ENCODE measurements at places on chromosomes 12 and 14.

DNA sequence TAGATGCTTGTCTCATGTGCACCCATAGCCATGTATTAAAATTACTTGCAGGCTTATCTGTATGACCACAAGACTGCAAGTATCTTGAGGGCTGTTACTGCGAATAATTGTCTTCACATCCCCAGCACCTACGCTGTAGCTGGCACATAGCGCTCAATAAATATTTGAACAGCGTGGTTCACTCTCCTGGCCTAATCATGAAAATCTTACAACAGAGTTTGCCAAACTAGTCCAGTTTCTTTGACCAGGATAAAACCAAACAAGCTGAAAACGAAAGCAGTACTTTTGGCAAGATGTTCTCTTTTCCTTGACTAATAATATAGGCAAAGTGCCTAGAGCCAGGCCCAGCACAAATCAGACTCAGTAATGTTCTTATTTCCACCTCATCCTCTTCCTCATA is 106.7 kb downstream of the RPS29 start:
- no peak for DNase-seq

GRCh38 chr12:115129727-115130126 is 445.8 kb upstream of the TBX3 start:
- no peak for DNase-seq

- no peak for DNase-seq
Measured at GRCh38 chr14:102218688-102219087, 79.0 kb downstream of the WDR20 start.

- no peak for DNase-seq
Measured at GRCh38 chr14:81113176-81113575, 107.6 kb downstream of the GTF2A1 start.

- DNase-seq, result no peak
Measured at GRCh38 chr14:76936483-76936882, 92.0 kb downstream of the IRF2BPL start.

- DNase-seq, result no peak
Measured at GRCh38 chr14:25103271-25103670, 53.3 kb upstream of the STXBP6 start.

DNA sequence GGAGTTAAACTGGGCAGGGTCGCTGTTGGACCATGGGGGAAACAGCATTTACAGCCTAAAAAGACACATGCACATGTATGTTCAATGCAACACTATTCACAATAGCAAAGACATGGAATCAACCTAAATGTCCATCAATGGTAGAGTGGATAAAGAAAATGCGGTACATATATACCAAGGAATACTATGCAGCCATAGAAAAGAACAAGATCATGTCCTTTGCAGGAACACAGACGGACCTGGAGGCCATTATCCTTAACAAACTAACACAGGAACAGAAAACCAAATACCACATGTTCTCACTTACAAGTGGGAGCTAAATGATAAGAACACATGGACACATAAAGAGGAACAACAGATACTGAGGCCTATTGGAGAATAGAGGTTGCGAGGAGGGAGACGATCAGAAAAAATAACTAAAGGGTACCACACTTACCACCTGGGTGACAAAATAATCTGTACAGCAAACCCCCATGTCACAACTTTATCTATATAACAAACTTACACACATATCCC is 25.0 kb upstream of the SRP54 start:
- DNase-seq, result no peak

DNA sequence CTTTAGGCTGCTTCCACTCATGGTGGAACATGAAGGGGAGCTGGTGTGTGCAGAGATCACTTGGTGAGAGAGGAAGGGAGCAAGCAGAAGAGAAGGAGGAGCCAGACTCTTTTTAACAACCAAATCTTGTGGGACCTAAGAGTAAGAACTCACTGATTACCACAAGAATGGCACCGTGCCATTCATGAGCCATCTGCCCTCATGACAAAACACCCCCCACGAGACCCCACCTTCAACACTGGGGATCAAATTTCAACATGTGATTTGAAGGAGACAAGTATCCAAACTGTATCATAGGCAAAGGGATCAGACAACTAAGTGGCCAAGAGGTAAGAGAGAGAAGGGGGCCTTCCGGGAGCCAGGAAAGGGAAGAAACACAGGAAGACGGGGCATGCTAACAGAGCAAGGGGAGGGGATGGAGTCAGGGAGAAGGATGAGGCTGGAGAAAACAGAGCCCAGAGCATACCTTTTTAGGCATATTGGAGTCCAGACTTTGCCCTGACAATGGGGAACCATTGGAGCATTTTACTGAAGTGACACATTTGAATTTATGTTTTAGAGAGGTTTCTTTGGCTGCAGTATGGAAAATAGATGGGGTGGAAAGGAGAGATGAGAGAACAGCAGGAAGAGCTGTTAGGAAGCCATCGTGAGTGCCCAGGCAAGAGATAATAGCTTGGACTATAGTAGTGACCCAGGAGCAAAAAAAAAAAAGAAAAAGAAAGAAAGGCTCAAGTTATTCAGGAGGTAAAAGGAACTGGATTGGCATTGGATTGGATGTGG is 204.4 kb upstream of the NUDT4 start:
- no peak for DNase-seq

DNA sequence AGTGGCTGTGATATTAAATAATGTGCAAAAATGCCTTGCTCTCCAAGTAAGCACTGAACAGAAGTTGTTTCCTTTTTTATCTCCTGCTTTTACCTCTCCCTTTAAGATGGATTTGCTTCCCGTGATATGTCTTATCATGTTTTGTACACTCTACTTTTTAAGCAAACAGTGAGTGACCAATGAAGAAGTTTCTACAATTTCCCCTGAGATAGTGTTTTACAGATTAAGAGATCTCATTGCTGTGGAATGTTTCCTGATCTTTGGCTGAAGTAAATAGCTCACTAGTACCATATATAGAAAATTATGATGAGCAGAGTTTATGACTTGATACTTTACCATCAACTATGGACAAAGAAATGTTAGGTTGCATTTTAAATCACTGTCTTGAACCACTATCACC is 184.8 kb upstream of the PDE3A start:
- peak; percentile 26 for DNase-seq

DNA sequence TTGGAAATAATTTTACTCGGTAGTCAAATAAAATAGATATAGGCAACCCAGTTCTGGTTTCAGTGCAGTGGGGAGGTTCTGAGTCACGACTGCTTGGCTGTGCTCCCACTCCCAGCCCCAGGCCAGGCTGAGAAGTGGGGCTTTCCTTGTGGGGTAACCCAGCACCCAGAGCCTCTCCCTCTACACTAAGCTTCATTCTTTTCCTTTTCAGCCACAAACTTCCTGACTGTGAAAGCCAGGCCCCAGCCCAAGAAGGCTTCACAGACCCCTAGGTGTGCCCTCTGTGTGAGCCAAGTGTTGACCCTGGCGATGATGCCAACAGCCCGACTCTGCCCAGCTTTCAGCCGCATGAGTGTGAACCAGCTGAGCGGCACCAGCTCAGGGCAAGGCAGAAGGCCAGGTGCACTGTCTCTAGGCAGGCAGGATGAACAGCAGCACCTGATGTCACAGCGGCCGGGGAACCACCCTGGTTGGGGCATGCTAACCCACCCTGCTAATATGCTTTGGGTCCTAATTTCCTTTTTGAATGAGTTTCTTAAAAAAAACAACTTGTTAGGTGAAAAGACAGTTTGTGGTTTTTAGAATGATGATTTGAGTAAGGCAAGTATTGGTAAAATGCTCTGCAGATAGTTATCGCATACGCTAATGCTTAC is 42.2 kb upstream of the ATP23 start:
- peak; percentile 19 for DNase-seq

DNA sequence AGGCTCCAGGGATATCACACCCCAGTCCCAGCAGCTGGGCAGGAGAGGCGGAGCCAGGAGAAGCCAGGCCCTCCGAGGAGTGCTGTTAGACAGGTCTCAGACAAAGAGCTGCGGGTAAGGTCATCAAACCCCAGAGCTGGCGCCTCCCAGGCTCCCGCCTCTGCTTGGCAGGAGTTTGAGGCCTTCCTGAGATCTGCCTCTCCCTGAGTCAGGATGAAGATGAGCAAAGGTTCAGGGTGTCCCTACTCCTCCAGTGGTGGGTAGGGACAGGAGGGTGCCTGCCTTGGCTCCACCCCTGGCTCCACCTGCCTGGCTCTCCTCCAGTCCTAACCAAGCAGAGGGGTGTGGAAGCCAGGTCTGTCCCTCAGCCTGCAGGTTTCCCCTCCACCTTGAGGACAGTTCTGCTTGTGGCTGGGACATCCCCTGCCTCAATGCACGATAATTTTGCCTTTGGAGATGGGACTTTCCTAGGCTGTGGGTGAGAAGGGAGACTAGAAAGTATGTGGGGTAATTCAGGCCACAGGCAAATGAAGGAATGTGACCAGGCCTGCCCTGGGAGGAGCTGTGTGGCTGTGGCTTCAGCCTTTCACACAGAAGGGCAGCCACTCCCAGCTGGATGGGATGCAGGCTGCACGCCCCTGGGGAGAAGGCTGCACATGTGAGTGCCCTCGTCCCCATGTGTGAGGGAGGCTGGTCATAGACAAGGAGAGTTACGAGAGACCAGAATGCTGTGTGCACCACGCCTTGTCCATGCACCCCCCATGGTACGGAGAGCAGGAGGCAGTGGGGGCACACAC is 2.2 kb downstream of the PLEKHG6 start:
- DNase-seq, result no peak

DNA sequence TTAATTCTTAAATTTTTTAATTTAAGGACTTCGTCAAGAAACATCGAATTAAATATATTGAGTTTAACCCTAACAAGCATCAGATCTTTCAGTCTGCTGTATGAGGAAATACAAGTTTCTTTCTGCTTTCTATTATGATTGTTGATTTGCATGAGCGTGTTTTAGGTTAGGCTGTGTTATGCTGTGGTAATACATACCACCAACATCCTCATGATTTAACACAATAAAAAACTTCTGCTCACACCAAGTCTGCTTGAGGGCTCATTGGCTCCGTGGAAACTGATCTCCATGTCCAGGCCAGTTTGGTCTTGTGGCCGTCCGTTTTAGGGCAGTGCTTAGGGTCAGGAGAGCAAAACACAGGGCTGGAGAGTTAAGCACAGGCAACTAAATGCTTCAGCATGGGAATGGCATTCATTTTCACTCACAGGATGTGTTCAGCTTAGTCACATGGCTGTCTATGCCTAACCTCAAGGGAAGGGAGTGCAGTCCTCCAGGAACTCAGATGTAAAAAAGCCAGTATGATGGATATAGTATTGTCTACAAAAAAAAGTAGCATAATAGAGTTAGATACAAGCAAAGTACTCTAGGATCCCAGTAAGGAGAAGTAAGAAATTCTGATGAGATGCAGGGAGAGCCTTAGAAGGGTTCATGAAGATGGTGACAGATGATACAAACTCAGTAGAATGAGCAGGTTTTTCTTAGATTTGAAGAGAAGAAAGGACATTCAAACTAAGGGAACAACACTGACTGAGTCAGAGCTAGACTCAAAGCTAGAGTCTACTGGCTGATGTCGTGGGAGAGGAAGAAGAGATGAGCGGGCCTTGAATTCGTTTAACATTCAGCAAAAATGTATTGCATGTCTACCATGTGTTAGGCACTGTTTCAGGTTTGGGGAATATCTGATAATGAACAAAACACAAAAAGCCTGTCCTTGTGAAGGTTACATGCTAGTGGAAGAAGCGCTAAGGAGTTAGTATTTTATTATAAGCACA is 16.3 kb downstream of the MARK3 start:
- peak; percentile 69 for DNase-seq

DNA sequence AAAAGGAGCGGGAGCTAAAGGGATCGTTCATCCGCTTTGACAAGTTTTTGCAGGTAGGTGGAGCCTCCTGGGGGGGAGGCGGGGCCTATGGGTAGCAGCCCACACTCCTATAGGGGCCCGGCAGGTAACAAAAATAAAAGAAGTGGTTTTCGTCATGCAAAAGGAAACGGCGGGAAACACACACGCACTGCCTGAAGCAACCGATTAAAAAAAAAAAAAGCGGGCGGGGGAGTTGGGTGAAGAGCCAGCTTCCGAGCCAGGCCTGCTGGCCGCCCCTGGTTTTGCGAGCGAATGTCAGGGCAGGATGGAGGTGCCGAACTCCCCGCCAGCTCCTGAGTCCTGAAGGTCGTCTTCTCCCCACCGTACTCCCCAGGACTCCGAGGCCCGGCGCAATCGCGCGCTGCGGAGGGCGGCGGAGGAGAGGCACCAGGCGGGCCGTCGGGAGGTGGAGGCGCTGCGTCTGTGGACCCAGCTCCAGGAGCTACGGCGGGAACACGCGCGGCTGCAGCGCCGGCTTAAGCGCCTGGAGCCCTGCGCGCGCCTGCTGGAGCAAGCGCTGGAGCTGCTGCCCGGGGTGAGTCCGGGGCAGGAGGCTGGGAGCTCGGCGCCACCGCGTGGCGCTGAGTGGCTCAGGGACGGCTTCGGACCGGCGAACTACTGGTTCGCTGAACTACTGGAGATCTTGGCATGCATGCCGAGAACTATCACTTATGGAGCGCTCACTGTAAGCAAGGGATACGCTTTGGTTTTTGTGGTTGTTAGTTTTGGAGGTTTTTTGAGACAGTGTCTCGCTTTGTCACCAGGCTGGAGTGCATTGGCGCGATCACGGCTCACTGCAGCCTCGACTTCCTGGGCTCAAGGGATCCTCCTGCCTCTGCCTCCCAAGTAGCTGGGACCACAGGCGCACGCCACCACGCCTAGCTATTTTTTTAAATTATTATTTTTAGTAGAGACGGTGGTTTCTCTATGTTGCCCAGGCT is 3.6 kb downstream of the CFAP73 start:
- DNase-seq, result peak; percentile 38

GRCh38 chr14:80867091-80867490 is 74.4 kb downstream of the CEP128 start:
- no peak for DNase-seq

DNA sequence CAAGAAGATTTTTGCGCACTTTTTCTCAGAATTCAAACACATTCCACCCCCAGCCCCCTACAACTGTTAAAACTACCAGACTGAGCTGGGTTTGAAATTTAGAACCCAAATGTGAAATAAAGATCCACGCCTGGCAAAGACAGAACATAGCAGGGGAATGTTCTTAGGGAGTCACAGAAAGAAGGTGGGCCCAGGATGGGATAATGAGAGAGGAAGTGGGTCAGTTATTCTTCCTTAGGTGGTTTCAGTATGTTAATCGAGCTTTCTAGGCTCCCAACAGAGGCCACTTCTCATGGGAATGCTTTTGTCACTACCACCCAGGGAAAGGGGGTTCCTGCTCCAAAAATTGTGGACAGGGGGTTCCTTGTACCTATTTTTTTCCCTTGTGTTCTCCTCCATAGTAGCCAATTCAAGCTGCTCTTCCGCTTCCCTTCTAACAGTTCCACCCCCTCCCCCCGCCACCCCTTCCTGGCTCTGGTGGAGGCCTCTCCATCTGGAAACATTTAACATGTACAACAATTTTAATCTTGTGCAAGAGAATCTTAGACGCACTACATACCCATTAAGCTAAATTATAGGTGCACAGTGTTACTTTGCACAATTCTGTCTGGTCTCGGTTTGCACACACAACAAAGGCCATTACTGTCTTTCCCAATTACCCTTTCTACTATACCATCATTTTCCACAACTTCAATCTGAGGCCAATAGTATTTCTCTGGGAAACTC is 218.1 kb downstream of the MON2 start:
- DNase-seq, result no peak

Data from amniotic stem cell (primary cell).